ENCODE measurements at places on chromosomes 2 and 18. TPM values are rescaled to one million over a fixed set of nuclear protein-coding genes. Genes with fewer than 3 reads are reported as not detected.

ITGA6 gene
- total RNA-seq, result 47.7 TPM

ARHGAP15 gene
- not detected for total RNA-seq

MC2R gene
- total RNA-seq, result not detected

PDE11A gene
- total RNA-seq, result 0.49 TPM

KCNJ13 gene
- total RNA-seq, result not detected

GRCh38 chr2:60899230-60899891 lies 18.0 kb downstream of the REL start:
- no peak for DNase-seq

GRCh38 chr2:223587301-223587700 lies 14.9 kb downstream of the SCG2 start:
- DNase-seq, result no peak

DNA sequence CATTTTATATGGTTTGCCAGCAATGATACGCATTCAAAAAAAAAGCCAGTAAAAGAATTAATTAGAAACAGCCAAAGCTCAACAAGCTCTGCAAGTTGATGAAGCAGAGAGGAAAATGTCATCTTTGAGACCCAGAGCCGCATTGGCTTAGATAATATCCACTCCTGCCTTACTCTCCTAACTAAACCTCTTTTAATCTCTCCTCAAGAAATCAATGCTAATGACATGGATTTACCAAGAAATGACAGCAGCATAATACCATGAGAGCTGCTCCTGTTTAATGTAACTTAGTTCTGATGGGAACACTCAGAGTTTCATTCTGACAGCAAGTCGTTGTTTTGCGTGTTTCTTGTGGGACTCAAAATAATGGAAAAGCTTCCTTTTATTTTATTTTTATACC lies 1099.4 kb upstream of the PIK3C3 start:
- DNase-seq, result no peak

DNA sequence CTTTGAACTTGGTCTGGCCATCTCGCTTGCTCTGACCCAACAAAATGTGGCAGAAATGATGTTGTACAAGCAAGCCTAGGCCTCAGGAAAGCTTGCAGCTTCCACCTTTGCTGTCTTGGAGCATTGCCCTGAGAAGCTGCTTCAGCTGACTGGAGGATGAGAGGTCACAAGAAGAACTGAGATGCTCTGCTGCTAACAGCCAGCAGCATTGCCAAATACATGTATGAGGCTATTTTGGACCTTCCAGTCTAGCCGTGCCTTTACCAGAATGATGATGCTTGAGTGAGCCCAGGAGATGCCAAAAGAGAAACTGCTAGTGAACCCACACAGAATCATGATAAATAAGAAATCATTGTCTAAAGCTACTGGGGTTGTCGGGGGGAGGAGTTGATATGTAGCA lies 13.2 kb upstream of the ITGAV start:
- DNase-seq, result no peak

- no peak for DNase-seq
Observed at GRCh38 chr2:231512222-231512621, 18.0 kb downstream of the NMUR1 start.

GRCh38 chr2:174364628-174365027 lies 29.9 kb downstream of the SP9 start:
- no peak for DNase-seq

GRCh38 chr18:48786455-48787202 lies 164.1 kb downstream of the SMAD7 start:
- no peak for DNase-seq

Measured in M059J (cell line).